ENCODE measurements at places on chromosomes 3 and 15.

- peak; percentile 11 for DNase-seq
These were observed 136.1 kb upstream of the CNTN4 start for GRCh38 chr3:1962396-1963088.

GRCh38 chr3:157982359-157982758 lies 123.9 kb downstream of the SHOX2 start:
- no peak for DNase-seq

DNA sequence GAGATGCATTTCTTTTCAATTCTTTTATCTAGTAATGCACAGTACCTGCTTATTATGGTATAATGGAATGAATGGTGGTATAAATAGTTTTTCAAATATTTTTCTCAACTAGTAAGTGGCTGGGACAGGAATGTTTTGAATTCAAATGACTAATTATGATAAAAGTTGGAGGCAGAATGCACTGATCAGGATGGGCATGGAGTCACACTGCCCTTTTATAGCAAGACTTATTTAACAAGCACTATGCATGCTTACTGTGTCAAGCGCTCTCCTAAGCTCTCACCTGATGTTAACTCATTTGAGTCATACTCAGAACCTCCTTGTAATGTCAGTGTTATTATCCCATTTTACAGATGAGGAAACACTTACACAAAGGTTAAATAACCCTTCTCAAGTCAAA lies 221.8 kb downstream of the FEZF2 start:
- no peak for DNase-seq

GRCh38 chr15:34941185-34941698 lies 28.3 kb downstream of the AQR start:
- no peak for DNase-seq

- no peak for DNase-seq
These were observed 98.7 kb upstream of the BFSP2 start for GRCh38 chr3:133301194-133301593.

- DNase-seq = no peak
These were observed 21.0 kb downstream of the CSRNP1 start for GRCh38 chr3:39132096-39133092.

- DNase-seq = no peak
These were observed 70.1 kb downstream of the GPR160 start for GRCh38 chr3:170107941-170108340.

DNA sequence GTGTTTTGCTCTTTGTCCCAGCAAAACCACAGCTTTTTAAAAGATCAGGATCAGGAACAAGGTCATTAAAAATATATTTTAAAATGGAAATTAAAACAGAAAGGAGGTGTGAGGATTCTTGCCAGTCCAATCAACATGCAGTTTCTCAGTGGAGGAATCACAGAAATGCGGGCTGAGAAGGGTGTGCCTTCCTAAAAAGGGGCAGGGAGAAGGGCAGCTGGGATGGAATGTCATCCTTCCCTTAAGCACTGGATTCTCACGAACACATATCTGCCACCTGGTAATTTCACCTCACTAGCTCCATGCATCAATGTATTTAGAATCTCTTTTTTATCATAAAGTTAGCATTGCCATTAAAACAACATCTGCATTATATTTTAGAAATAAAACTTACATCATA lies 21.4 kb downstream of the ABI3BP start:
- no peak for DNase-seq

DNA sequence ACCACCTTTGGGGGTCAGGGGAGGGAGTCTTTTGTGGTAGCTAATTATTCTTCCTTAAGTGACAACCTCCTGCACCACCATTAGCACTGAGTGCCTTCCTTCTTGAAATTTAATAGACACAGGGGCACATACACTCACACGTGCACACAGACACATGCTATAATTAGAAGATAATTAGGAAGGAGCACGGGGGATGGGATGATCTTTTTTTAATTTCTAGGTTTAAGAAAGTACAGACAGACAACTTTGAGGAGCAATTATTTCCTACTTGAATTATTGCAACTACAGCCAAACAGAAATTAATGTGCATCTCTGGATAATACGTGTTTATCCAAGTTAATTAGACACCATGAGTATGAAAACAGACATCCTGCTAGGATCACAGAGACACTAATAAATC lies 44.8 kb upstream of the GUCA1C start:
- DNase-seq = no peak

- DNase-seq = no peak
These were observed 149.3 kb upstream of the CTDSPL start for GRCh38 chr3:37712421-37712820.

DNA sequence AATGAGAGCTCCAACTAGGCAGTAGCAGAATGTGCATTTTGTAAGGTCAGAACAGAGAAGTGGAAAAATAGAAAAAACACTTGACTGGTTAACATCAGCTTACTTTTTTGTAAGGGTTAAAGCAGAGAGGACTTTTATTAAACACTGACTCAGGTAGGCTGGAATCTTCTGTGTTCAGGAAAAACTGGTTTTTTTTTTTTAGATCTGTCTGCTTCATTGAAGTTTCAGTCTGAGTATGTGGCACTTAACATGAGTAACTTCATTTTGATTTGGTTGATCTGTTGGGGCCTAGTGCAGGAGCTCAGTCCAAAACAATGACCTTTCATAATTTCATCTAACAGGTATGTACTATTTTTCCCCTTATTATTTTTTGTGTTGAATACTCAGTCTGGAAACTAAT lies 141.1 kb downstream of the DOCK3 start:
- no peak for DNase-seq

- no peak for DNase-seq
These were observed 3.0 kb upstream of the BUB1B start for GRCh38 chr15:40157778-40158447.

DNA sequence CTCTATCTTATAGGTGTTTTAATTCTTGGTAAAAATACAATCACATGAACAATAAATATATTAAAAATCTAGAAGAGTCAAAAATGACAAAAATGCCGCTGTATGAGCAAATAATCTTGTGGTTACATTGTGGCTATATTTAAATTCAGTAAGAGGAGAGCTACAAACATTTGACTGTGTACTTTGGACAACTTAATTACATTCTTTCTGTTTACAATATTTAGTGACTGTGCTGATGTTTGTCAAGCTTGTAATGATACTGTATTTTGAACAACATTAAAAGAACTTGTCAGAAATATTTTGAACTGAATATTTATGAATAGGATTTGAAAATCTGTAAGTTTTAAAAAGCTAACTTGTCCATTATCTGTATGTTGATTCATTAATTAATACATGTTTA lies 598.3 kb downstream of the SI start:
- DNase-seq = no peak

DNA sequence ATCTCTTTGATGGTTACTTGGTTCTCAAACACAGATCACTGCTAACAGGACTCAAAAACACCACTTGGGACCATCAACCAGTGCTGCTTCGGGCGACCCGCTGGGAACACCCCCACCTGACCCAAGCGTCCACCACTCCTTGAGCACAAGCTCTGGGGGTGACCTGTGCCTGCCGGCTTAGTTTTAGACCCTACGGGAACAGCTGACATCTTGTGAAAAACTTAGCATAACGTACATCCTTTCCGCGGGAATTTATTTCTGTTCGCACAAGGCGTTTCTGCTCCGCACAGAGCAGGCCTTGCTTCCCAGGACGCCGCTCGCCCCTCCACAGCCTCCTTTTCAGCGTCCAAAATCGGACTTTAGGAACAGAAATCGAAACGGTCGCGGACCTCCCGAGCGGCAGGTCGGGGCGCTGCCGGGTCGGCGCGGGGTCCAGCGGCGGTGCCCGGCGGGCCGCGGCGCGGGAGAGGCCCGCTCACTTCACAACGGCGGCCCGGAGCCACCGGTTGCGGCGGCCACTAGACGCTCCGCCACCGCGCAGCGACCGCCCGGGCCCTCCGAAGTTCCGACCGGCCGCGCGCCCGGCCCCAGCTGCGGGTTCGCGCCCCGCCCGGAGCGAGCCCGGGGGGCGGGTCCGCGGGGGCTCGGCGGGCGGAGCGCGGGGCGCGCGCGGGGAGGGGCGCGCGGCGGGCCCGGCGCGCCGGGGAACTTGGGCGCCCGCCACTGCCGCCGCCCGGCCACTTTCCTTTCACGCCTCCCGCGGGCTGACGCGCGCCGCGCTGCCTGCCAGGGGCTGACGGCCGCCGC lies 959 bp downstream of the SFMBT1 start:
- no peak for DNase-seq

DNA sequence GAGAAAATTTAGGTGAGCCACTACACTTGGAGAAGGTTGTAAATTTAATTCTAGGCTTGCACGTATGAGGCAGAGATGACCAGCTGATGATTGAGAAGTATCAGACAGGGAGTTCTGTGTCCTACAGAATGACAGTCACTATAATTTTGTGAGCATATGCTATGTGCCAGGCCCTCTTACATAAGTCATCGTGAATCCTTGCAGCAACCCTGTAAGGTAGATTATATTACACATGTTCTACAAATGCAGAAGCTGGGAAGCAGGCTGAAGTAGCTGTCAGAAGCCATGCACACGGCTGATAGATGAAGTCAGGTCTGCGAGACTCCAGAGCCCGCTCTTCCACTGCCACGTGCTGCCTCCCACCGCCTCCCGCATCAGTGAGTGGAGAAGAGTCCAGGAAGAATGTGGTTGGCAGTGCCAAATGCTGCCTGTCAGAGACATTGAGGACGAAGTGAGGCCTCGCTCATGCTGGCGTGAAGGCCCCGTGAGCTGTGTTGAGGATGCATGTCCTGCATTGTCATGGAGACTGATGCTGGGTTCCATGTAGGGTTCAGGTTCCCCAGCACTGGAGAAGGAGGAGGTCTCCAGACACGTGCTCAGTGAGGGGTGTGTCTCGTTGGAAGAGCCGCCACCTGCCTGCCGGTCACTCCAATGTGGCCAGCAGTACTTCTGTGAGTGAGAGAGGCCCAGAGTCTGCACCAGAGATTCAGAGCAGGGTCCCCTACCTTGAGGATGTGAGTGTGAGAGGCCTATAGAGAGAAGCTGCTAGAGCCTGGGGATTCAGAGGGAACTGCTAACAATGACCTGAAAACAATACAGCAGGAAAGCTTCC lies 123.3 kb upstream of the PLXNA1 start:
- no peak for DNase-seq

- no peak for DNase-seq
These were observed 316.4 kb downstream of the ZNF621 start for GRCh38 chr3:40841131-40841530.

GRCh38 chr3:23113455-23114171 lies 89.5 kb upstream of the UBE2E2 start:
- DNase-seq = no peak

DNA sequence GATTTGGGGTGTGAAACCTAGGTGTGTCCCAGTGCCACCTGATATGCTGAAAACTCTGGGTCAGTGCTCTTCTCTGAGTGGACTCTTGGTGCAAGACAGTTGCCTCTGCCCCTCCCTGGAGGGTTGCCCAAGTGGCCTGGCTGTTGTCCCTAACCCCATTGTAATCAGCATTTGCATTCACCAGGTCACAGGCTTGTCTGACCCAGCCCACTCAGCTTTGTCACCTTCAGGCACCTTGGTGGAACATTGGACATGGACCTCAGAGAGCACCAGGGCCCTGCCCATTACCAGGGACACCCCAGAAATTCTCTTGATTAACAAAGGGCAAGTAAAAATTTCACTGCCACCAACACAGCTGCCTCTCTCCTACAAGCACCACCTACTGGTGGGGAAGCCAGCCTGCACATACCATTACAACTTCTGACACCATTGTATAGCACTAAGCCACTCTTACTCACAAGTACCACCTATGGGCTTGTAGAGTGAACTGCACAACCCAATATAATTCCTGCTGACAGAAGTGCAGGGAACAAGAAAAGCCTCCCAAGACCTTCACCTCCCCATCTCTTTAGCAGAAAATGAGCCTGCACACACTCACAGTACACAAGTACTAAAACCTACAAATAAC lies 324.6 kb downstream of the EPHA6 start:
- DNase-seq = no peak

- no peak for DNase-seq
These were observed 7.1 kb downstream of the P4HTM start for GRCh38 chr3:48997102-48997635.

DNA sequence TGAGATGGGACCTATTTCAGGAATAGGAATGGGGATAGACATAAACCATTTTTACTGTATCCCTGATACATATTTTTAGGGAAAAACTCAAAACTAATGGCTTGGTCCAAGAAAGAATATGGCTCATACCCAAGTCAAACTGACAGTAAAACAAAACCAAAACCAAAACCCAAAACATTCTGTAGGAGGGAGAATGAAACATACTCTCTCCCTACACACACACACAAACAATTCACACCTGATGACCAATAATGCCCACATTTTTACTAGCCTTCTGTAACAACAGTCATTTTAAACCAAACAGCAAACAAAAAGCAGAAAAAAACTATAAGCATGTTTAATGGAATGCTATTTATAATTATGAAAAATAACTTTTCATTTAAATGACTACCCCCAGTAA lies 74.9 kb downstream of the NBEAL2 start:
- no peak for DNase-seq

GRCh38 chr15:52923626-52924025 lies 133.5 kb upstream of the ONECUT1 start:
- DNase-seq = no peak

- no peak for DNase-seq
These were observed 15.3 kb downstream of the USP3 start for GRCh38 chr15:63519548-63520178.

DNA sequence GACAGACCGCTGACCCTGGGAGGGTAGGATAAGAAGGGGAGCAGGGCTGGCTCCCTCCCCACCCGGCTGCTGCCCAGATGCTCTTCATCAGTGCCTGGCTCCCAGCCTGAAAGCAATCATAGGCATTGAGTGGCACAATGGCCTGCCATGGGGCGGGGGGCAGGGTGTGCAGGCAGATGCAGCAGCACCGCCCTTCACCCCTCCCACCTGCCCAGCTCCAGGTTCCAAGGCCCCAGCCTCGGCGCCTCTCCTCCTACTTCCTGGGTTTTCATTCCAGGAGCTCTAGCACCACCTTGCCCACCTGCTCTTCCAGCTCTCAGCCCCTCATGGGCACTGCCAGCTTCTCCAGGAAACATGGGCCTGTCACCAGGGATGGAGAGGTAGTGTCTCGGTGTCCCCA lies 101.7 kb downstream of the MEGF11 start:
- DNase-seq = peak; percentile 63

DNA sequence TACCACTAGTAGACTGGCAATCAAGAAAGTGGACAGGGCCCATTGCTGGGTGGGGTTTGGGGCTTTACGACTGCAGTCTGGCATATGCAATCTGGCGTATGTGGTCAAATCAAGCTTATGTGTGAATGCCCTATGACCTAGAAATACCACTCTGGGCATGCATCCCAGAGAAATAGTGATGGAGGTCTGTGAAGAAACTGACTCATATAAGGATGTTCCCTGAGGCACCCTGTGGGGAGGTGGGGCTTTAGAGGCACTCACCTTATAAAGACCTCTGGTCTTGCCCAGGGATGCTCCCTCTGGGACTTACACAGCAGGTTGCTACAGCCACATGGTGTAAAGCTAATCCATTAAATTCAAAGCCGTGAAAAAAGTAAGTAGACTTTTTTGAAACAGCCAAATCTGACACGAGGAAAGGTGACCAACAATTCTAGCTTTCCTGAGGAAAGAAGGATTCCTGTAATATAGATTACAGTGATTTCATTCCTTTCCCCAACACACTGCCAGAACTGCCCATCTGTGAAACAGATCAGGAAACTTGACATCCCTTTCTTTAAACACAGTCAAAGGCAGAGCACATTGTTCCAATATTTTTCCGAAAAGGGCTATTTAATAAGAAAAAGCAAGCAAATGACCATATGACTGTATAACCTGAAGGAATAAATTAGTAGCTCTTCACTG lies 13.6 kb downstream of the RARRES1 start:
- no peak for DNase-seq
